ENCODE measurements at places on chromosomes 13 and 19.

- peak; percentile 29 for DNase-seq
Measured at GRCh38 chr13:59354665-59355369, 808.9 kb downstream of the DIAPH3 start.

- DNase-seq: peak; percentile 84
Measured at GRCh38 chr19:43798546-43799409, 3.5 kb downstream of the LYPD5 start.

DNA sequence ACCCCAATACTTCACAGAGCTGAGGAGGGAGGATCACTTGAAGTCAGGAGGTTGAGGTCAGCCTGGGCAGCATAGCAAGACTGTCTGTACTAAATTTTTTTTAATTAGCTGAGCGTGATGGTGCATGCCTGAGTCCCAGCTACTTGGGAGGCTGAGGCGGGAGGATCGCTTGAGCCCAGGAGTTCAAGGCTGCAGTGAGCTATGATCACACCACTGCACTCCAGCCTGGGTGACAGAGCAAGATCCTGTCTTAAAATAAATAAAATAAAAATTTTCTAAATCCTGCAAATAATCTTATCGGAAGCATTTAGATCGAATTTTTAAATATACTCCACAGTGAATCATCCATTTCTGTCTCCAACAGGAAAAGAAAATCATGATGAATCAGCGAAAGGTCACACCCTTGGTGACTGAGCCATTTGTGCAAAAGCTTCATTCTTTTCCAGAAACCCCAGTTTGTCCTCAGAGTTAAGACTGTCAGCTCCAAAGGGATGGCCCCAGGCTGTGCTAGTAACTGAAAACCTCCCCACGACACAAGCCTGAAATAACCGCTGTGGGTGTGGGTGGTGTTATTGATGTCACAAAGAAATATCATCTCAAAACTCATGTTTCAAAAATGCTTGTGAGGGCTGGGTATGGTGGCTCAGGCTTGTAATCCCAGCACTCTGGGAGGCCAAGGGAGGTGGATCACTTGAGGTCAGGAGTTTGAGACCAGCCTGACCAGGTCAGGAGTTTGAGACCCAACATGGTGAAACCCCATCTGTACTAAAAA lies 167.6 kb downstream of the PTPRS start:
- DNase-seq: peak; percentile 58

DNA sequence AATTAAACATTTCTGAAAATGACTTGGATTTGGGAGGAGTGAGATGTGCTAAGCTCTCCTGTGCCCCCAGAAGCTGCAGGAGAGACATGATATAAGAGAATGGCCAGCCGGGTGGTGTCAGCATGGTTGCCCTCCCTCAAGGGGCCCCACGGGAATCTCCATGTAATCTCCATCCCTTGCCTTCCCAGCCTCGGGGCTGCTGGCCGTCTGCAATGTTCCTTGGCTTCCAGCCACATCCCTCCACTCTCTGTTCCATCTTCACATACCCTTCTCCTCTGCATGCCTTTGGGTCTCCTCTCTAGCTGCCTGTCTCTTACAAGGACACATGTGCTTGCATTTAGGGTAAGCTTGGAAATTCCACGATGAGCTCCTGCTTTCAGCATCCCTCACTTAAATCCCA lies 172.0 kb downstream of the TSHZ3 start:
- DNase-seq: no peak

DNA sequence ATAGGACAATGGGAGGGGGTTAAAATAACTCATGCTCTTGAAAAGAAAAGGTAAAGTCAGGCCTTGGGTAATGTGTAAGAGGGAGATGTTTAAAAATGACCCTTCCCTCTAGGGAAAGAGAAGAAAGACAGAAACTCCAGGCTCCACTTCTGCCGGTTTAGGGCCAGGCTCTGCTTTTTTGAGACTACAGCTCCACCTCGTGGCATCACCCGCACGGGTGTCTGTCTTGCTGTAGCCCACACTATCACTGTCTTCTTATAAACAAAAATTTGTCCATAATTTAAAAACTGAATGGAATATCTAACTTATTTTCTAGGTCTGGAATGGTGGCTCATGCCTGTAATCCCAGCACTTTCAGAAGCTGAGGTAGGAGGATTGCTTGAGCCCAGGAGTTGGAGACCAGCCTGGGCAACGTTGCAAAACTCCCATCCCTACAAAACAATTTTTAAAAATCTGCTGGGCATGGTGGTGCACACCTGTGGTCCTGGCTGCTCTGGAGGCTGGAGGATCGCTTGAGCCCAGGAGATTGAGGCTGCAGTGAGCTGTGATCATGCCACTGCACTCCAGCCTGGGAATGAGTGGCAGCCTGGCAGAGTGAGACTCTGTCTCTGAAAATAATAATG lies 65.1 kb upstream of the GTF3A start:
- peak; percentile 65 for DNase-seq

DNA sequence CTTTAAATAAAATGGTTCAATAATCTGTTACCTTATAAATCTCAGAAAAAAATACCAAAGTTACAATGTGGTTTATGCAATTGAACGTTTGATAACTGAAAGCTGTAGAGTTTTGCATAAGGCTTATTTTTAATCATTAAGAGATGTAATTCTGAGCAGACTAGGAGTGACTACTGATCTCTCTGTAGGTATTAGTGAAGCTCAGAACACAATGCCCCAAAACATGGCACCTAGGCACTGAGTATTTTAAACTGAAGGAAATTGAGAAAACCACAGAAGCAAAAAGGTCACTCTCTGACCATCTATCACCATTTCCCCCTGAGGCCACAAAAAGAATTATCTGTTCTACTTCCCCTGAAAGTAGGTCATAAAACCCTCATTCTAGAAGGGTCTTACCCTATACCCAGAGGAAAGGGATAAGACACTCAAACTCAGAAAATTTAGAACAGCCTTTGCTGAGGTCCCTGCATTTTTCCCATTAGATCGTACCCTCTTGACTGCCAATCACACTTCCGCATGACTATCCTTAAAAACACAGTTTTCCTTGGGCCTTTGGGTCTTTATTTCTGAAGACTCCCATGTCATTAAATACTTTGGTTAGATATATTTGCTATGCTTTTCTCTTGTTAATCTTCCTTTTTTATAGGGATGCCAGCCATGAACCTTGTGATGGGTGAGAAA lies 158.1 kb downstream of the PCDH9 start:
- no peak for DNase-seq

All from LoVo (cell line).